ENCODE measurements at places on chromosomes 3 and 15. TPM values are rescaled to one million over a fixed set of nuclear protein-coding genes. Genes with fewer than 3 reads are reported as not detected.

GRCh38 chr3:112813016-112813415 lies 33.6 kb downstream of the CD200R1L start:
- no peak for DNase-seq

DNA sequence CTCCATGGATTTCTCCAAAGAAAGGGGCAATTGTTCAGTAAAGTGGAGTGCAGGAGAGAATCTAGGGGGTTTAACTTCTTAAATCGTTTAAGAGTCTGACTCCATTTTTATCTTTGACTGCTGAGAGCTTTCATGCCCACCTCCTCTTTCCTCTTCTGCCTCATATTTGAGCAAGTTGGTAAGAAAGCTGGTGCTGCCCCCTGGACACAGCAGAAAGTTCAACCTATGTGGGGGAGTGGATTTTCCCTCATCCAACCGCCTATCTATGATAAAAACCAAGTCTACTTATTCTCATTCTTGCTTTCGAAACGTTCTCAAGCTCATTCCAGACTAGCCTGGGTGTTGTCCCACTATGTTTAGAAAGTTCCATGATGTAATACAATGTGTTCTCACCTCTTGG lies 26.0 kb downstream of the HHLA2 start:
- no peak for DNase-seq

DNA sequence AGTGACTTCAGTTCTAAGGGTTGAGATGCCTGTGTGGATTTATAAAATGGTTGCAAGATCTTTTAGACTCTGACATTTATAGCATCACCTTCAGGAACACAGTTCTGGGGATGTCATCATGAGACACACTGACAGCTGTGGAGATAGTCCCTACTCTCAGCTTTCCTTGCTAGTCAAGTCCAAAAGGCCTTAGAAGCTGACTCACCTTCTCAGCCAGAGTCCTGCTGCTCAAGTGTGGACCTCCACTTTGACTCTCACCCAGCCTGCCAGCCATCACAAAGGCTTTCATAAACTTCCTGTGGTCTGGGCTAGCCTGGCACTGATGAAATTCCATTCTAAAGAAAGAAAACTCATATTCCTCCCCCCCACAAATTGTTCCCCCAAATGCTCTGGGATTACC lies 44.8 kb downstream of the TMEM39A start:
- DNase-seq = no peak

DNA sequence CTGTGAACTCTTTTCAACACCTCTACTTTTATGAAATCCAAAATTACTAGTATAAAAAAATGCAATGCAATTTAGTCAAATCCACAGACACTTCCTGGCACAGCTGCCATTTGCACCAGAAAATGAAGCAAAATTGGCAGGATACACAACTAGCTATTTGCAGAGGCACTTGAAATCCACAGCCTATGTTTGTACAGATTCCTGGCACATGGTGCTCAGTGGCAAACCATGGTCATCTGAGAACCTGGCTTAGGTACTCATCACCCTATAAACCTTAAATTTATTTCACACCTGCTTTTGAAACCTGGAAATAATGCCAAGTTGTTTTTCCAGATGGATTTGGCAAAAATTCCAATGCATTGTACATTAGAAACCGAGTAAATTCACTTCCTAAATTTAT lies 20.2 kb upstream of the PPM1L start:
- no peak for DNase-seq

- DNase-seq = no peak
These were observed 77.6 kb downstream of the CMSS1 start for GRCh38 chr3:99895131-99895696.

DNA sequence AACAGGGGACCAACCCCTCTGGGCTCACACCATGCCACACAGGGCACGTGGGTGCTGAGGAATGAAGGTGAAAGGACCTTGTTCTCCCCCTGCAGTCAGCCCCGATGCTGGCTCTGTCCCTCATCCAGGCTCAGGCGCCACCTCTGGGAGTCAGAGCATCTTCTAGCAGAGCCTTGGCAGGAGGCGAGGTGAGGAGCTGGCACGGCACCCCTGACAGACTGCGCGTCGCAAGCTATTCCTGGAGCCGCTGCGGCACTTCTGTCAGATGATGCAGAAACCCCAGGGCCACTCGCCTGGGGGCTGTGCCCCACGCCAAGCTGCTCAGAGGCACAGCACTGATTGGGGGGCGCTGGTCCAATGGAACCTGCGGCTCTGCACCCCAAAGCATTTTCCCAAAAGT lies 62.0 kb downstream of the MGLL start:
- DNase-seq = peak; percentile 61

GRCh38 chr15:31031471-31032067 lies 40.1 kb upstream of the MTMR10 start:
- no peak for DNase-seq

- no peak for DNase-seq
These were observed 68.4 kb downstream of the MINDY2 start for GRCh38 chr15:58839485-58839884.

GRCh38 chr15:30953183-30953582 lies 38.2 kb downstream of the MTMR10 start:
- no peak for DNase-seq

DNA sequence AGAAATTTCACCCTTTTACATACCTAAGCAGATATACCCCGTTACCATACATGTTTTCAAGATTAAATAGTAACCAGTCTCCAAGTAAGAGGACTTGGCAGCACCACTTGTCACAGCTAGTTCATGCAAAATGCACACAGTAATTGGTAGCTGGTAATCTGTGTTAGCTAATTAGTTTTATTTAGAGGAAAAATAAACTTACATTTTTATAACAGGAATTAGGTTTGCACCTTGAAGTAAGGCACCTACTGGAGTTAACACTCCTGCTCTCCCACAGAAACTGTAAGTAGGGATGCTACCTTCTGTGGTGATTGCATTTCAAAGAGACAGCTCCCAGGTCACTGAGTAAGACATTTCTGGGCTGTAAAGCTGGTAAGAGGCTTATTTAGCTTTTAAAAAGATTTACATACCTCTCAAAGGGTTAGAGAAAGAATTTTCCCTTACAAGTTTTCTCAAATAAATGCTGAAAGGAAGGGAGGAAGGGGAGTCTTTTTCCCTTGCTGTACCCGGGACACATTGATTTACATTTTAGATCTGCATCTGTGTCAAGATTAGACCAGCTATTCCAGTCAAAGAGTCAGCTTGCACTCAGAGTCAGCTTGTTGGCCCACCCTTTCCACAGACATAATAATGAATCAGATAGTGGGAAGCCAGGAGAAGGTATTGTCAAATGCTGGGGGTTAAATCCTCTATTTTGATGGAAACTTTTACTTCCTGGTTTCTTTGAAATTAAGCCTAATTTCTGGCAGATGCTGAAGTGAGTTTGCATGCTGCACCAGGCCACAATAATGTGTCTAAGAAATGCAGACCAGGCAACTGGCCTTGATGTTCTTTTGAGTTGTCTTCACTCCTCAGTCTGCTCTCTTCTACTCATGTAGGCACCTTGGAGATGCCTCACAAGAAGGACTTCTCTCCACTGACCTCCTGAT lies 77.6 kb upstream of the CHD2 start:
- DNase-seq = no peak

DNA sequence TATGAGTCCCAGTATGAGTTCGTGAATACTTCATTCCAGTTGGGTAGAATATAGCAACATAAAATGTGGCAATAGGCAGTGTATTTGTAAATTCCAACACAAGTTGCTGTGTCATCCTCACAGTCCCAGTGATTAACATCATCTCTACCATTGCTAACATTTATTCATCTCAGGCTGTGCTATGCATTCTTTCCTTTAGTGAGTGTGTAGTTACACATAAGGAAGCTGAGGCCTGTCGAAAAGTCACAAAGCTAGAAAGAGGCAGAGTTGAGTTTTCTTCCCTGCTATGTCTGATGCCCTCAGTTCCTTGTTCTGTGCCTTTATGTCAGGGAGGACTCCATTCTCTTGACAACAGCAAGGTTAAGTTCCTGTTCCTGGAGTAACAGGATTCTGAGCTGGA lies 96.4 kb downstream of the FNDC3B start:
- DNase-seq = no peak

DNA sequence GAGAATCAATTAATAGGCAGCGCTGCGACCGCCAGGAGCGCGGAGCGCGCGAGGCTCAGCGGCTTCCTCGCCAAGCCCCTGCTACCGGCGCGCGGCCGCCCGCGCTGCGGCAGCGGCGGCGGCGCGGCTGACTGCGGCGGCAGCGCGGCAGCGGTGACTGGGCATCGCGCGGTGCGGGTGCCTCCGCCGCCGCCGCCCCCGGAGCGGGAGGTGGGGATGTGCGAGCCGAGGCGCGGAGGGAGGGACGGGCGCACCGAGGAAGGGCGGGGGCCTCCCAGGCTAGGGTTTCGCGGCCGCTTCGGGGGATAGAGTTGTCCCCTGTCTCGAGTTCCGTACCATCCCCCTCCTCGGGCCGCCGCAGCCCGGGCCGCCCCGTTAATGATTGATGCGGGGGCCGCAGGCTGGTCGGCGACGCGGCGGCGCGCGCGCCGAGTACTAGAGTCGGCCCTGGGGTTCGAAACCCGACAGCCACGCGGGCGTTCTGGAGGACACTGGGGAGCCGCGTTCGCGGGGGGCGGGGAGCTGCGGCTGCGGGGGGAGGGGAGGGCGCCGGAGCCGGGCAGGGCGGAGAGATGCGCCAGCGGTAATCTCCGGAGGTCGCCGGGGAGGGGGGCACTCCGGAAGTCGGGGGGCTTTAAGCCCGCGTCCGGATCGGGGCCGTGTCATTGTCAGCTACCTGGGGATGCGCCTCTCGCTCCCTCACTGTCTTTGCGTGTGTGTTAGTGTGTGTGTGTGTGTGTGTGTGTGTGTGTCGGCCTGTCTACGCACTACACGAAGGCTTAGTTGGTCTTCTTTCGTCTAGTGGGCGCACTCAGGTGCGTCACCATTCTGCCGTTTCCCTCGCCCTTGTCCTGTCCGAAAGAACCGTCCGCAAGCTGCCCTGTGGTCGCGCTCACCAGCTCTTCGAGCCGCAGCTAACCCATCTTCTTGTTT lies at the start of gene PAQR9:
Gene PAQR9 (minus strand): TSS at position 159 of the 933 bp plus-strand sequence. CDS start 338 bp downstream, outside the sequence.
- DNase-seq = no peak

GRCh38 chr3:120791913-120792312 lies 49.4 kb downstream of the GTF2E1 start:
- DNase-seq = no peak

DNA sequence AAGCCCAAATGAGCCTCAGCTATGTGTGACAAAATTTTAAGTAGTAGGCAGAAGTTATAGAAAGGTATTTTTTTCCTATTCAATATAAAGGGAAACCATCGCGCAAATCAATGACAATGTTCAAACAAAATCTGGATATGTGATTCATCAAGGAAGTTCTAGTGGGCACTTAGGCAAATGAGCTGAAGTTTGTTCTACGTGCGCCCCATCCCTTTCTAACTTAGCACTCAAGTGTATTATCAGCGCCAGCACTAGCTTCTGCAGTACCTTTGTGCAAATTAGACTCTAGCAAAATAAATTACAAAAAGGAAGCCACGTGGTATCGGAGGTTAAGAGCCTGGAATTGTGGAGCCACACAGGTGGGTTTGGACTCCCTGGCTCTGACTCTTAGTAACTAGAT lies 91.1 kb downstream of the TBL1XR1 start:
- no peak for DNase-seq

- DNase-seq = no peak
These were observed 888 bp downstream of the PPP2R3A start for GRCh38 chr3:135966271-135966961.

DNA sequence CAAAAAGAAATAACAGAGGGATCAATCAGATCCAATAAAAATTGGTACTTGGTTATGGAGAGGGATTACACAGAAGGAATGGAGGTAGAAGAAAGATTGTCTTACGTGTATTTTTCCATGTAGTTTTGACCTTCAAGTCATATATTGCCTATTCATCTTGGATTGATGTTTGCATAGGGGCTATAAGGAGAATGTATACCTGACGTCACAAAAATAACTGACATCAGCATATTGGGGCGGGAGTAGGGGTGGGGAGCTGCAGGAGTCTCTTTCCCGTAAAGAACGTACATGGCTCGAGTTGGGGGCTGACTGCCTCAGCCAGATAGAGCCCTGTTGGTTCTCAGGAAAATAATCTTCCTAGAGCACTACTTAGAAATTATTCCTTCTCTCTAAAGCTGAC lies 5.9 kb upstream of the FURIN start:
- DNase-seq = no peak

- no peak for DNase-seq
These were observed 726 bp upstream of the PROK2 start for GRCh38 chr3:71785532-71786216.

DNA sequence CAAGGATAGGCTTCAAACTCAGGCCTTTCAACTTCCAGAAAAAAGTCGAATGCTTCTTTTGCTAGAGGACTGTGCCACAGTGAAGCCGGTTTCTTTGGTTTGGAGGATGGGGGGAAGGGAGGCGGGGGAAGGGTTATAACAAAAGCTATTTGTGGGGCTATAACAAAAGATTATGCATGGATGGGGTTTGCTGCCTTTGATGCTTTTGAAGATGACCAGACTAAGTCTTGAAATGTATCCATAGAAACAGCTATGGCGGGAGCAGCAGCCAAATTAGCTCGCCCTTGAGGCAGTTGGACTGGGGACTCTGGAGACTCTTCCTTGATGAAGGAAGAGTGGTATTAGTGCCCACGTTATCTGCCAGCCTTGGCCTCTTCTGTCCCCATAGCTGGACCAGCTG lies 47.5 kb downstream of the SRGAP3 start:
- no peak for DNase-seq

GRCh38 chr15:79954661-79955060 lies 16.3 kb downstream of the BCL2A1 start:
- no peak for DNase-seq

DNA sequence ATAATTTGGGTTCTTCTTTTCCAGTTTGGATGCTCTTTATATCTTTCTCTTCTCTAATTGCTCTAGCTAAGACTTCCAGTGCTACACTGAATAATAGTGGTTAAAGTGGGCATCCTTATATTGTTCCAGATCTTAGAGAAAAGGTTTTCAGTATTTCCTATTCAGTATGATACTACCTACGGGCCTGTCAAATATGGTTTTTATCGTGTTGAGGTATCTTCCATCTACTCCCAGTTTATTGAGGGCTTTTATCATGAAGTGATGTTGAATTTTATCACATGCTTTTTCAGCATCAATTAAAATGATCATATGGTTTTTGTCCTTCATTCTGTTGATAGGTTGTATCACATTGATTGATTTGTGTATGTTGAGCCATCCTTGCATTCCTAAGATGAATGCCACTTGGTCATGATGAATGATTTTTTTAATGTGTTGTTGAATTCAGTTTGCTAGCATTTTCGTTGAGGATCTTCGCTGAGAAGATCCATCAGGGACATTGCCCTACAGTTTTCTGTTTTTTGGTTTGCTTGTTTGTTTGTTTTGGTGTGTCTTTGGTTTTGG lies 3.0 kb upstream of the LRRC34 start:
- DNase-seq = no peak

The GLT8D1 gene
- total RNA-seq = 28.7 TPM

The SH2D7 gene
- not detected for total RNA-seq

The CHDH gene
- total RNA-seq = 1.1 TPM

The GOLGA8Q gene
- total RNA-seq = 1.0 TPM

The CDCP1 gene
- total RNA-seq = 8.9 TPM

The NMD3 gene
- total RNA-seq = 53.8 TPM

The TTLL13 gene
- not detected for total RNA-seq

The OXTR gene
- total RNA-seq = 2.3 TPM

The PLCH1 gene
- total RNA-seq = not detected

The C3orf62 gene
- 4.3 TPM for total RNA-seq

The TBC1D23 gene
- 44.1 TPM for total RNA-seq

The RAB43 gene
- total RNA-seq = 25.4 TPM

The LIPC gene
- 0.52 TPM for total RNA-seq
